ENCODE measurements at places on chromosomes 5 and 9.

DNA sequence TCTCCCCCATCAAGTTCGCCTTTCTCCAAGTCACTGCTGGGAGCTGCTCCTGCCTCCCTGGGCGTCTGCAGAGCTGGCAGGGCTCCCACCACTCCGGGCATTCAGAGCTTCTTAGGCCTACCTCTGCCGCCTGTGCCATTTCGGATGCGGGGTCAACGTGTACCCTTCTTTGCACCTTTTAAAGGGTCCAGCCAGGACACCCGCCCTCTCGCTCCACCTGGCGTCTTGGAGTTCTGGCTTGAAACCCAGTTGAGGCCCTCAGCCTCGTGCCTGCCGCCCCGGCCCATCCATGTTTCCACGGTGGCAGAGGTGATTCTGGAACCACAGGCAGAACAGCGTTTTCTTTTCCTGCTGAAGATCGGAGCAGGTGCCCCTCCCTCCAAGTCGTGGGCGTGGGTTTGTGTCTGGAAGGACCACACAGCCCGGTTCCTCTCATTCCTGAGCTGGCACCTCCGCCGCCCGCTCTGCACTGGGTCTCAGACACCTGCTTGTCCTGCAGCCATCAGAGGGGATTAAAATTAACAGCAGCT is 32.9 kb downstream of the NDUFS6 start:
- no peak overlapping the region for H3K4me3 ChIP-seq
- H3K27me3 ChIP-seq: peaks cover 36% of the 10 kb centered on the region
- no peak overlapping the region for H3K27ac ChIP-seq
- no peaks in the 10 kb centered on the region for H3K36me3 ChIP-seq
- no peaks in the 10 kb centered on the region for H3K4me1 ChIP-seq

DNA sequence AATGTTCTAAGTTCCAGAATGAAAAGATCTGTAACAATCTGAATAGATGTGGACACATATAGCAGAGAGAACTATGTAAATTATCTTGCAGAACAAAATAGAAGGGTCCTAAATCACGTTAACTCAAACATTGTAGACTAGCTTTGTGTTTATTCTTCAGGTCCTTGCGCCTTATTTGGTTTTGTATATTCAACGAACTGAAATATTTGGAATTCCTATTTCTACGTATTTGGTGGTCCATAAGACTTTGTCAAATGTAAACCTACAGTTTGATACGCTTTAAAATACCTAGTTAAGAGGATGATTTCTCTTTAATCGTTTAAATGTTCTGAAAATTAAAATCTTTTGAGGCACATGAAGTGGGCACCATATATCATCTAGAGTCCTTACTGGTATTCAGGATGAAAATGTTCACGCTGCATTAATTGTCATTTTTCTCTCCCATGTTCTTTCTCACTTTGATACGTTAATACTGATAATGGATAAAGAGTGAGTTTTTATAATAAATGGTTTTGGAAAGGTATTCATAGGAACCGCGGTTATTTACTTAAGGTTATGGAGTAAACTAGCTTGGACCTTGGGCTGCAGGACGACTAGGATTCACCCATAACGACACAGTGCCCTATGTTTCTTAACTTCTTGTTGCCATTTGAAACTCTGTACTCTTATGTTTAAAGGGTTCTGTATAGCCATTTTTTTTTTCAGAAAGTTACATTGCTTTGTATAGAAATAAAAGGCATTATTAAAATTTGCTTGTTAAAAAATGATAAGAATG is 45.3 kb downstream of the NDFIP1 start:
- H3K27me3 ChIP-seq: no peaks in the 10 kb centered on the region
- DNase-seq: no peak
- no peaks in the 10 kb centered on the region for H3K4me1 ChIP-seq
- H3K36me3 ChIP-seq: peaks cover 22% of the 10 kb centered on the region
- no peak overlapping the region for H3K27ac ChIP-seq

DNA sequence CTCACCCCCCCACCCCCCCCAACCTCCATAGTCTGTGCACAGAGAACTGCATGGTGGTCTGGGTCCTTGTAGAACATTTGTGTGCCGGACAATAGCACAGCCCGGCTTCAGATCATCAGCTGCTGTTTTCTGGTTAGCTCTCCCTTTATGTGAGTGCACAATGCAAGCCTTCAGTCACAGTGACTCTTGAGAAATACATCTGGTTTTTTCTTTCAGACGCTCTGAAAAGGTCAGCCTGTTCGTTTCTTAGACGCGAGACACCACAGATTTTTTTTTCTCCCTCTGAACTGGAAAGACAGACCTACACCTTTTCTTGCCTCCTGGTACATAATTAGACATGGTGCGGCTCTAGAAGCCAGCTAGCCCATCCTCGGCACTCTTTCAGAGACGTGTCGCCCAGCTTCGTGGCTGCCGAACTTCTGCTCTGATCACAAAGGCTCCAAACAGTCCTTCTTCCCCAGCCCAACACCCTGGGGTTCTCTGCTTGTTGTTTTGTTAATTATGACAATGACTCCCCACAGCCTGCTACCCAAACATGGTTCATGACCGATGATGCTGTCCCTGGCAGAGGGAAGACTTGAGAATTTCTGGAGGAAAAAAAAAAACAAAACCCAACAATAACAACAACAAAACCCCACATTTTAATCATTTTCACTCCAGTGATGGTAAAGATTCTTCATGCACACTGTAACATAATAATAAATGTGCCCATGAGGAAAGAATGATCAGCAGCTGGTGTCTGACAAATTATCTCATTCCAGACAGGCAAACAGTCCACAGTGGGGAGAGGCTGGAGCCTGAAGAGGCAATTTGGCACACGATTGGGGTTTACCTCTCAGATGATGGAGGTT is 241.4 kb upstream of the ZNF462 start:
- no peak overlapping the region for H3K27ac ChIP-seq
- no peaks in the 10 kb centered on the region for H3K36me3 ChIP-seq
- no peak overlapping the region for H3K4me3 ChIP-seq
- H3K4me1 ChIP-seq: no peaks in the 10 kb centered on the region

DNA sequence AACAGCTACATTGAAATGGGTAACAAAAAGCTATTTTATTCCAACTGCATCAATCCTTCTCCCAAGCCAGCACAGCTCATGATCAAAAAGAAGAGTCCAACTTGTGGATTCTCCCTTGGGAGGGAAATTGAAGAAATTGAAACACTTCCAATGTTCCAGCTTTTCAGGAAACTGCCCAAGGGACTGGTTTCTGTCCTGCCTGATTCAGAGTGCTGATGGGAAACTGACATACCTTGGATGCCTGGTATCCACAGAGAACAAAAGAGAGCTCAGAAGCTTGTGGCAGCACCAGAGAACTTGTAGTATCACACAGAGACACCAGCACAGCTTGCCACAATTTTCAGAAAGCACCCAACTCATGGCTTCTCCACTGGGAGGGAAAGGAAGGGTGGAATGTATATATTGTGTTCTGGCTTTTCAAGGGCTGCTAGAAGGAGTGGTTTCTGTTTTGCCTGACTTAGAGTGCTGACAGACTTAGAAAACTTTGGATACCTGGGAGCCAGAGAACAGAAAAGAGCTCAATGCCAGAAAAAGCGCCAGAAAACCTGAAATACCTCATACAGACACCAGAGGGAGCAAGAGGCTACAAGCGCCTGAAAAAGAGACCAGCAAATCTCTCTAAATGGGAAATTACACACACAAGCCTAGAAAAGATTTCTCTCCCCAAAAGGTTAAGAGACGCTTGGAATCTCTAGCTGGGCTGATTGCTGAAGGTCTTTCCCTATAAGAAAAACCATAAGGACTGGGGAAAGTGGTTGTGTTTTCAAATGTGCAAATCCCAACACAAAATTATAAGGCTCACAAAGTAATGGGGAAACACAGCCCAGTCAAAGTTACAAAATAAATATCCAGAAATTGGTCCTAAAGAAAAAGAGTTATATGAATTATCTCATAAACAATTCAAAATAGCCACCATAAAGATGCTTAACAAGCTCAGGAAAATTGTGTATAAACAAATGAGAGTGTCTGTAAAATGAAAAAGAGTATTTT is 178.8 kb downstream of the SPOCK1 start:
- no peaks in the 10 kb centered on the region for H3K4me1 ChIP-seq
- DNase-seq: no peak

DNA sequence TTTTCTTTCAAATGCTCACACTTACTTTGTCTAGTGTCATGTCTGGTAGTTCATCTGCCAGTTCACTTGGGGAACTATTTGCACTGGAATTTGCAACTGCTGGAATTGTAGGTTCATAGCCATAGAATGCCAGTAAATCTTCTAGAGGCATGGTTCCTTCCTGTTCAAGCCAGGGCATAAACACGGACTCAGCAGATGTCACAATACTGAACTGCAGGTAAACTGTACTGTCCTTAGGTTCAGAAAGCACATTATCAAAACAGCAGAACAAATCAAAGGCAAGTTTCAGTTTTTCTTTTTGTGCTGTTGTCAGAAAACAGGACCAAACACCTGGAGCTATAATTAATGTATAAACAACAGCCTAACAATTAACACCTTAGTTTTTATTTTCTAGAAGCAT is 13.1 kb downstream of the MIER3 start:
- H3K27me3 ChIP-seq: no peaks in the 10 kb centered on the region
- H3K36me3 ChIP-seq: peaks cover 97% of the 10 kb centered on the region
- no peak for DNase-seq
- H3K4me3 ChIP-seq: no peak overlapping the region
- no peak overlapping the region for H3K27ac ChIP-seq

DNA sequence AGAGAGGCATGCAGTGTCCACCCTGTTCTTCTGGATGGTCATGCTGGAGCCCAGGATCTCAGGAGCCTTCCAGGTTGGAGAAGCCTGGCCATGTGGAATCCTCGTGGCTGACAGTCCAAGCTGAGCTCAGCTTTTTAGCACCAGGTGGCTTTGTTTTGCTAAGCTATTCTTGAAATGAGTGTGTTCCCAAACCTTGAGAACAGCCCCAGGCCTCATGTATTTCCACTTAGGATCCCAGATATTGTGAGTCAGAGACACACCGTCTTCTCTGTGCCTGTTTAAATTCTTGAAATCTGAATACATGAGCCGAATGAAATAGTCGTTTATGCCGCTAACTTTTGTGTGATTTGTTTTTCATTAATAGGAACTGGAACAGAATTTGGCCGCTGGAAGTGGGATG is 61.2 kb downstream of the IRX2 start:
- H3K27me3 ChIP-seq: no peaks in the 10 kb centered on the region
- no peaks in the 10 kb centered on the region for H3K4me1 ChIP-seq
- H3K4me3 ChIP-seq: no peak overlapping the region
- H3K27ac ChIP-seq: no peak overlapping the region

DNA sequence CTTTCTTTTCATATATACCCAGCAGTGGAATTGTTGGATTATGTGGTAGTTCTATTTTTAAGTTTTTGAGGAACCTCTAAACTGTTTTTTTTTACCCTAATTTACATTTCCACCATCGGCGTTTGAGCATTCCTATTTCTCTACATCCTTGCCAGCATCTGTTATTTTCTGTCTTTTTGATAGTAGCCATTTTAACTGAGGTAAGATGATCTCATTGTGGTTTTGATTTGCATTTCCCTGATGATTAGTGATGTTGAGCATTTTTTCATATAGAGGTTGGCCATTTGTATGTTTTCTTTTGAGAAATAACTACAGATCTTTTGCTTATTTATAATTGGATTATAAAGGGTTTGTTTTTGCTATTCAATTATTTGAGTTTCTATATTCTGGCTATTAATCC is 71.7 kb upstream of the TNC start:
- H3K4me3 ChIP-seq: no peak overlapping the region
- no peaks in the 10 kb centered on the region for H3K36me3 ChIP-seq
- no peak for DNase-seq
- no peaks in the 10 kb centered on the region for H3K4me1 ChIP-seq
- H3K27ac ChIP-seq: no peak overlapping the region

DNA sequence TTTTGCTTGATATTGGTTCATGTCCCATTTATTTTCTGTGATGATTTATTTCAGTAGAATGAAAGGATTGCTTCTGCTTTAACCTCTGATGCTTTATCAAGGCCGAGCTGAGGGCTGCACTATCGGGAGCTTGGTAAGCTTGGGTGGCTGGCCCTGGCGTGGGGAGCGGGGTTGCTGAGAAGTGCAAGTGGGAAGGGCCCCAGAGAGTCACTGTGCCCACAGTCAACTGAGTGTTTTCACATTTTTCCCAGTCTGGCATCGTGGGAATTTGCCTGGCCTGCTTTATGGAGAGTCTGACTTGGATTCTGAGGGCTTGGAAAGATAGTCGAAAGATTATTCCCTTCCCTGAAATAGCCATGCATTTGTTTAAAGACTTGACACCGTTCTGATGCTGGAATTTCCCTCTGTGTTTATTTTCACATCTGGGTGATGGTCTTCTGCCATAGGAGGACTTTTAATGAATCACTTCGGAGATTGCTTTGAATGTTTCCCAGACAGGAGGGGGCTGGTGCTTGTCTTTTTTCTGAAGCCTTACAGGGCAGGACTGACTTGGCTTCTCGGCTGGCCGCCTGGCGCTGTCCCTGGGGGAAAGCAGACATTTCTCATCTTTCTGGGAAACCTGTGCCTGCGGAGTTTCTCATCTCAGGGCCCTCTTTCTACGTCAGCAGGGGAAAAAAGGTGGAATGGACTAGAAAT is 139.0 kb downstream of the BOD1 start:
- DNase-seq: no peak
- no peaks in the 10 kb centered on the region for H3K27me3 ChIP-seq
- no peaks in the 10 kb centered on the region for H3K36me3 ChIP-seq
- peaks cover 7% of the 10 kb centered on the region for H3K4me1 ChIP-seq
- H3K27ac ChIP-seq: no peak overlapping the region
- H3K4me3 ChIP-seq: no peak overlapping the region

DNA sequence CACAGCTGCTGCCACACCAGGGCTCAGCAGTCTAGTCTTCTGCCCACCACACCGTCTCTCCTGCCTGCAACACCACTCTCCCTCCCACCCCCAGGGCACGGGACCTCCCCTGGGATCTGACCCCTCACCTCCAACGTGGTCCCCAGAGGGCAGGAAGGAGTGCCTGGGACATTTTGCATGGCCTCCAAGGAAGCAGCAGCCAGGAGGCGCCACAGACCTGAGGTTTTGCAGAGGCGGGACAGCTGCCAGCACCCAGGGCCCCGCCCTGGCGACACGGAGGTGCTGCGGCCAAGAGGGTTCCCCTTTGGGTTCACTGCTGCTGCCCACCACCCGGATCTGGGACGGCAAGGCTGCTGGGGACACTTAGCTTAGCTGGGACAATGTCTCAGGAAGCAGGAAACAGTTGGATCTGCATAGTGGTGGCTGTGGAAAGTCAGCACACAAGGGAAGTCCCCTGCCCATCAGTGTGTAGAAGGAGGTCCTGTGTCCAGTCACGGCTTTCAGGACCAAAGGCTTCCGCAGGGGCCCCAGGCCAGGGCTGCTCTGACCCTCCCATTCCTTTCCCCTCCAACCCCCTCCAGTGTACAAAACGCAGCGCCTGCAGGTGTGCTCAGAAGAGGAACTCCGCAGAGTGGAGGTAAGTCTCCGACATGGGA is 13.8 kb downstream of the PROP1 start:
- no peaks in the 10 kb centered on the region for H3K4me1 ChIP-seq
- no peak overlapping the region for H3K4me3 ChIP-seq
- no peak overlapping the region for H3K27ac ChIP-seq
- H3K27me3 ChIP-seq: peaks cover 48% of the 10 kb centered on the region
- H3K36me3 ChIP-seq: no peaks in the 10 kb centered on the region
- peak; percentile 74 for DNase-seq

GRCh38 chr5:31663519-31663918 is 24.6 kb downstream of the PDZD2 start:
- no peak for DNase-seq
- H3K36me3 ChIP-seq: no peaks in the 10 kb centered on the region

- peaks cover 6% of the 10 kb centered on the region for H3K4me1 ChIP-seq
- H3K36me3 ChIP-seq: no peaks in the 10 kb centered on the region
Measured at GRCh38 chr5:54658010-54658409, 140.5 kb downstream of the SNX18 start.

GRCh38 chr5:152178350-152178699 is 226.8 kb downstream of the NMUR2 start:
- no peak overlapping the region for H3K4me3 ChIP-seq
- H3K27ac ChIP-seq: no peak overlapping the region
- H3K4me1 ChIP-seq: no peaks in the 10 kb centered on the region
- H3K27me3 ChIP-seq: no peaks in the 10 kb centered on the region
- DNase-seq: no peak
